Activated CD4-positive, alpha-beta T cell treated with anti-CD3 and anti-CD28 coated beads, Interleukin-2, amount 10 ng/mL, durations not matched to agents 7 days and 5 days (primary cell): ENCODE measurements at places on chromosomes 12 and 14. TPM values are rescaled to one million over a fixed set of nuclear protein-coding genes. Genes with fewer than 3 reads are reported as not detected.
A peak's percentile ranks its signal among the peaks of the same experiment; 100 is the strongest.

LGMN gene
- total RNA-seq: 4.8 TPM

SLC8A3 gene
- total RNA-seq: not detected

SMARCD1 gene
- 88.6 TPM for total RNA-seq

TSPAN19 gene
- not detected for total RNA-seq

ACOT4 gene
- total RNA-seq: 1.6 TPM

JPH4 gene
- not detected for total RNA-seq

GRCh38 chr14:99459481-99460100 lies 21.1 kb downstream of the SETD3 start:
- no peak overlapping the region for H3K27ac ChIP-seq
- H3K36me3 ChIP-seq: peaks cover 28% of the 10 kb centered on the region
- DNase-seq: no peak
- peaks cover 9% of the 10 kb centered on the region for H3K4me1 ChIP-seq

- peaks cover 1% of the 10 kb centered on the region for H3K27me3 ChIP-seq
- no peak overlapping the region for H3K4me3 ChIP-seq
- DNase-seq: no peak
- peaks cover 4% of the 10 kb centered on the region for H3K4me1 ChIP-seq
- H3K27ac ChIP-seq: no peak overlapping the region
- H3K36me3 ChIP-seq: peaks cover 7% of the 10 kb centered on the region
Measured at GRCh38 chr12:11965258-11965910, 105.4 kb upstream of the BCL2L14 start.

DNA sequence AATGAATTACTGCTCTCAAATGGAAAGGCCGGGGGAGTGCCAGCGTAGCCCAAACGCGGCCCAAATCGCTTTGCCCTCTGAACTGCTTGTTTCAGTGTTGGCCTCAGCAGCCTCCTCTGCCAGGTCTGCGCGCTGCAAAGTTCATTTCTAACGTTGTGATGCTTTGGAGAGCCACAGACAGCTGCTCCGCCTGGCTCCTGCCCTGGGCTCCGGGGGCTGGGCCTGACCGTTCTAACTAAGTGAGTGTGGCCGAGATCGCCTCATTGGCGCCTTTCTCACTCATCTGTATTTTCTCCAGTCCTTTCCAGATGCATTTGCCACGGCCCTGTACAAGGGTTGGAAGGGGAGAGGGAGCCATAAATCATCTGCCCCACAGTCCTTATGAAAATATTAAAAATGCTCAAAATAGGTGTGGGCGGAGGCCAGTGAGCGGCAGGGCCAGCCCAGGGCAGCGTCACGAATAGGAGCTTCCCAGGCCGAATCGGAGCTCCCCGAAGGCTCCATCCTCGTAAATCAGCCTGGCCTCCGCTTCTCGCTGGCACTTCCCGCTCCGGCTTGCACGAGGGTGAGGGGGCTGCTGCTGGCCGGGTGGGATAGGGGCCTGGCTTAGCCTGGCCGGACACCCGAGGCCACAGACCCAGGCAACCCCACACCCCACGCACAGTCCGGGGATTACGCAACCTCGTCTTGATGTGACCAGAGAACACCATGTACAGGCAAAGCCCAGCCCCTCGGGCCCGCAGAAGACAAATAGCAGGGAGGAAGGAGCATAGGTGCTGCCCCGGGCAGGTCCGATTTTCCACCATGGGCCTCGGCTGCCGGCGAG lies 196.6 kb upstream of the DIO3 start:
- no peaks in the 10 kb centered on the region for H3K36me3 ChIP-seq
- no peak overlapping the region for H3K27ac ChIP-seq
- H3K4me1 ChIP-seq: no peaks in the 10 kb centered on the region
- DNase-seq: no peak
- H3K27me3 ChIP-seq: no peaks in the 10 kb centered on the region

- DNase-seq: no peak
- no peak overlapping the region for H3K27ac ChIP-seq
- no peaks in the 10 kb centered on the region for H3K4me1 ChIP-seq
- no peaks in the 10 kb centered on the region for H3K36me3 ChIP-seq
- no peaks in the 10 kb centered on the region for H3K27me3 ChIP-seq
- no peak overlapping the region for H3K4me3 ChIP-seq
Measured at GRCh38 chr14:79018836-79019235, 848.7 kb downstream of the NRXN3 start.

DNA sequence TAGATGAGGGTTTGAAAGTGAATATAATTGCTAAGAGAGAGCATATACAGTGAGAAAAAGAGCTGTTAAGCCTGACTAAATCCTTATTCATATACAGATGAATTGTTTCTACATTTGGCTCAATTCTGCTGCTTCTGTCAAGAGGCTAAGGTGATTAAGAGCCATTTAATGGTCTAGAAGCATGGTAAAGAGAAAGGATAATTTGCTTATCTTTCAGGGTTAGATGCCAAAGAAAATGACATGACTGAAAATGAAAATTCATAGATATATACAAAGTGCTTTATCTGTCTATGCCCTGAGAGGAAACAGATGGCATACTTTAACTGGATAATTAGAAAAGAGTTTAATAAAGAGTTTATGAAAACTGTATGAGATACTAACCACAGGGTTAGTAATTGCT lies 834.9 kb downstream of the SLC6A15 start:
- no peaks in the 10 kb centered on the region for H3K36me3 ChIP-seq

GRCh38 chr12:92606956-92607355 lies 95.8 kb upstream of the PLEKHG7 start:
- H3K4me1 ChIP-seq: peaks cover 17% of the 10 kb centered on the region
- peaks cover 6% of the 10 kb centered on the region for H3K36me3 ChIP-seq
- H3K27me3 ChIP-seq: no peaks in the 10 kb centered on the region

GRCh38 chr14:102565959-102566358 lies 26.5 kb upstream of the RCOR1 start:
- no peak overlapping the region for H3K27ac ChIP-seq
- H3K4me1 ChIP-seq: peaks cover 18% of the 10 kb centered on the region
- H3K4me3 ChIP-seq: no peak overlapping the region

- no peaks in the 10 kb centered on the region for H3K4me1 ChIP-seq
- H3K36me3 ChIP-seq: no peaks in the 10 kb centered on the region
- DNase-seq: peak; percentile 56
Measured at GRCh38 chr12:40152783-40153383, 47.0 kb upstream of the SLC2A13 start.

DNA sequence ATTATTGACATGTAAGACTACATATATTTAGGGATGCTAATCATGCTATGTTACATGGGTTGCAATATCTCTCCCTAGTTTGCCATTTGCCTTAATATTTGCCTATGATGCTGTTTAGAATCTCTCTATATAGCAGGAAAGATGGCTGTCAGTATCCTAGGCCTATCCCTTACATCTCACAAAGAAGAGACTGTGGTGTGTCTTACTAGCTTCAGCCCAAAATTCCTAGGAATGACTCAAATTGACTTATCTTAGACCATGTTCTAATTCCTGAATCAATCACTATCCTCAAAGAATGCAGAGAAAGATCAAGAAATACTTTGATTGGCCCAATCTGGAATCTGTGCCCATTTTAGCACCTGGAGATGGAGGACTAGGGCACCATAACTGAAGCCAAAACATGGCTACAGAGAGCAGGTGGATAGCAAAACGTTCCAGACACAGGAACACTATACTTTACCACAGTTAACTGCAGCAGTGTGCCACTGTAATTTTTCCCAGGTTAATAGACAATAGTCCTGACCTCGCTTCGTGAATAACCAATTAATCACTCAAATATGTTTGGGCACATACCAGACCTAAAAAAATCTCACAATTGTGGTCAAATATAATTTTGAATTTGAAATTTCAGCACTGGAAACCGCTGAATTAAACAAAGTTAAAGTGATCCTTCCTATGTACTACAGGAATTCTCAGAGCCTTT lies 32.7 kb upstream of the GLIPR1 start:
- H3K36me3 ChIP-seq: no peaks in the 10 kb centered on the region
- no peaks in the 10 kb centered on the region for H3K4me1 ChIP-seq
- no peak overlapping the region for H3K4me3 ChIP-seq

DNA sequence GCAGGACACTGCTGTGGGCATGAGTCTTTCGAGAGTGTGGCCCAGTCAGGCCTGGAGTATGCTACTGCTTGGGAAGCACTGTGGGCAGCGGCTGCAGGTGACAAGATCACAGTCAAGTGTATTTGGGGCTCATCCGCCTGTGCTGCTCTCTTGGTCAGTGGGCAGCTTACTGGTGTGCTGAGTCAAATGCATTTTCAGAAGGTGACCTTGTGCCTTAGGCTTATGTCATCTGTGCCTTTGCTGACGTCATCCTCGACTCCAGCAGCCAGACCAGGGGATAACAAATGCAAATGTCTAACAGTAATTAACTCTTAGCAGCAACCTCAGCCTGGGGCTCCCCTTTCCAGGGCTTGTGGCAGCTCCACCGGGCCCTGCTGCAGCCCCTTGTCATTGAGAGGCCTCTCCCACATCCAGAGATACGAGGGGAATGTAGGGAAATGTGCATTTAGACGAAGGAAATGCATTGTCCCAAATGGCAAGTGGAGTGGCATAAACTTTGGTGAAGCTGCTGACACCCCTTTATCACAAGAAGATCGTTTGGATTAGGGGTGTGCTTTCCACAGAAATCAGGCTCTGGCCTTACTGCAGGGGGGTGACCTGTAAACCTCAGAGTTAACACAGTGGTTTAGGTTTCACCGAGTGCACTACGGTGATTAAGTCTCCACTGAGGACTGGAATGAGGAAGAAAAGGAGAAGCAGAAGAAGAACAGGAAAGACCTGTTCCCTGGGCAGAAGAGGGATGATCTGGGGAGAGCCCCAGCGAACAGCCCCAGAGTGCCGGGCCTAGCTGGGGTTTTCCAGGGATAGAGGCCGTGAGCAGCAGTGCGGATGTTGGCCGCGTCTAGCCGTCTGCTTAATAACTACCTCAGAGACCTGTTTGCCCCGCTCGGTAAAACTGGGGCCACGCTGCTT lies 39.7 kb downstream of the PSMA6 start:
- H3K4me3 ChIP-seq: no peak overlapping the region
- H3K4me1 ChIP-seq: peaks cover 34% of the 10 kb centered on the region
- no peaks in the 10 kb centered on the region for H3K36me3 ChIP-seq
- no peaks in the 10 kb centered on the region for H3K27me3 ChIP-seq
- no peak for DNase-seq

- peak overlapping the region; percentile 11 for H3K27ac ChIP-seq
- peaks cover 2% of the 10 kb centered on the region for H3K27me3 ChIP-seq
- H3K4me1 ChIP-seq: no peaks in the 10 kb centered on the region
- H3K36me3 ChIP-seq: peaks cover 8% of the 10 kb centered on the region
- DNase-seq: no peak
Measured at GRCh38 chr14:64234877-64235651, 59.1 kb downstream of the ESR2 start.

- DNase-seq: no peak
- H3K4me3 ChIP-seq: no peak overlapping the region
- H3K27ac ChIP-seq: no peak overlapping the region
- H3K36me3 ChIP-seq: peaks cover 2% of the 10 kb centered on the region
- peaks cover 8% of the 10 kb centered on the region for H3K4me1 ChIP-seq
Measured at GRCh38 chr12:57872362-57872761, 25.8 kb upstream of the CTDSP2 start.

- no peak overlapping the region for H3K4me3 ChIP-seq
- H3K36me3 ChIP-seq: peaks cover 37% of the 10 kb centered on the region
- H3K27me3 ChIP-seq: no peaks in the 10 kb centered on the region
- no peak for DNase-seq
- H3K4me1 ChIP-seq: no peaks in the 10 kb centered on the region
Measured at GRCh38 chr12:131795690-131796410, 32.3 kb upstream of the MMP17 start.

GRCh38 chr12:8508910-8509841 lies 4.1 kb upstream of the CLEC4D start:
- no peaks in the 10 kb centered on the region for H3K36me3 ChIP-seq
- H3K27me3 ChIP-seq: peaks cover 45% of the 10 kb centered on the region
- no peak overlapping the region for H3K4me3 ChIP-seq
- DNase-seq: no peak
- H3K27ac ChIP-seq: no peak overlapping the region
- H3K4me1 ChIP-seq: no peaks in the 10 kb centered on the region

- H3K36me3 ChIP-seq: peaks cover 6% of the 10 kb centered on the region
- peak overlapping the region; percentile 50 for H3K4me3 ChIP-seq
- peak overlapping the region; percentile 39 for H3K27ac ChIP-seq
- peaks cover 3% of the 10 kb centered on the region for H3K27me3 ChIP-seq
- peaks cover 26% of the 10 kb centered on the region for H3K4me1 ChIP-seq
Measured at GRCh38 chr12:123931686-123932321, 40.8 kb downstream of the CCDC92 start.

- H3K27ac ChIP-seq: no peak overlapping the region
- H3K27me3 ChIP-seq: peaks cover 7% of the 10 kb centered on the region
- no peaks in the 10 kb centered on the region for H3K4me1 ChIP-seq
- no peak for DNase-seq
- no peaks in the 10 kb centered on the region for H3K36me3 ChIP-seq
Measured at GRCh38 chr14:104087505-104087904, 2.0 kb downstream of the ASPG start.

GRCh38 chr12:92759634-92760268 lies 57.0 kb downstream of the PLEKHG7 start:
- H3K27me3 ChIP-seq: peaks cover 4% of the 10 kb centered on the region
- H3K27ac ChIP-seq: no peak overlapping the region
- peaks cover 4% of the 10 kb centered on the region for H3K4me1 ChIP-seq
- DNase-seq: no peak
- H3K4me3 ChIP-seq: no peak overlapping the region

GRCh38 chr12:51160814-51161459 lies 12.0 kb downstream of the TFCP2 start:
- H3K27ac ChIP-seq: no peak overlapping the region
- no peaks in the 10 kb centered on the region for H3K27me3 ChIP-seq
- peaks cover 35% of the 10 kb centered on the region for H3K36me3 ChIP-seq
- peaks cover 37% of the 10 kb centered on the region for H3K4me1 ChIP-seq
- no peak for DNase-seq

DNA sequence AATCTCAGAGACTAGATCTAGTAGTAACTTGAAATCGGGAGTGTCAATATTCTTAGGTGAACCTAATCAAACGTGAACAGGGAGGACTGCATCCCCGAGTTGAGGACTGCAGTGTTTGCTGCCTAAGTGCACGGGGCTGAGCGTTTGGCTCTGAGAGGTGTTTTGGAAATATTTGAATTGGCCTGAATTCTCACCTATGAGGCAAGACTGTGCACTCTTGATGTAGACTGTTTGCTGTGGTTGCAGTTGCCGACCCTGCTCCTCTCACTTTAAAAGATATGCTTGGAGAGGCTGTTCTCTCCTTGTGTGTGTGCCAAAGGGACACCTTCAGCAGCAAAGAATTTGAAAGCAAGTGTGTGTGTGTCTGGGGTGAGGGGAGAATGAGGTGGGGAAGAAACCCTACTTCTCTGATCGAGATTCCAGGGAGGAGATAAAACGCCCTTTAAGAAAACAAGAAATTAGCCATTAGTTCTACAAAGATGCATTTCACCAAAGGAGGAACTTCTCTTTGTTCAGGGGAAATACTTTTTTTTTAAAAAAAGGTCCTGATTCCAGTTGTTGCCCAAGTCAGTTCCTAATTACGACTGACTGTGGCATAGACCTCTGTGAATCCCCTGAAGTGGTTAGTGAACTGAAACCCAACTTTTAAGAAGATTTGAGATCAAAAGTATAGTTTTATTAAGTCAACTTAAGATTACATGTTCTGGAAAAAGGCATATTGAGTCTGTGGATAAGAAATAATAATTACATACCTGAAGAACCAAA lies 106.6 kb downstream of the DYRK2 start:
- H3K27ac ChIP-seq: no peak overlapping the region
- DNase-seq: no peak
- H3K4me3 ChIP-seq: no peak overlapping the region
- no peaks in the 10 kb centered on the region for H3K4me1 ChIP-seq
